ENCODE measurements at places on chromosomes 11 and 22.

DNA sequence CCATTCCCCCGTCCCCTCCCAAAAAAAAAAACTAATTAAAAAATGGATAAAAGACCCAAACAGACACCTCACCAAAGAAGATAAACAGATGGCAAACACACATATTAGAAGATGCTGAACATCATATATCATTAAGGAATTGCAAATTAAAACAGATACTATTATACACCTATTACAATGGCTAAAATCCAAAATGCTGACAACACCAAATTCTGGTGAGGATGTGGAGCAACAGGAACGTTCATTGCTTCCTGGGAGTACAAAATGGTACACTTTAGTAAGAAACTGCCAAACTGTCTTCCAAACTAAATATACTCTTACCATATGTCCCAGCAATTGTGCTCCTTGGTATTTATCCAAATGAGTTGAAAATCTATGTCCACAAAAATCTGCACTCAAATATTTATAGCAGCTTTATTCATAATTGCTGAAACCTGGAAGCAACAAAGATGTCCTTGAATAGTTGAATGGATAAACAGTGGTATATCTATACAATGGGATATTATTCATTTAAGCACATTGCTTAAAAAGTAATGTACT lies 19.9 kb downstream of the NAGA start:
- no peak for DNase-seq

DNA sequence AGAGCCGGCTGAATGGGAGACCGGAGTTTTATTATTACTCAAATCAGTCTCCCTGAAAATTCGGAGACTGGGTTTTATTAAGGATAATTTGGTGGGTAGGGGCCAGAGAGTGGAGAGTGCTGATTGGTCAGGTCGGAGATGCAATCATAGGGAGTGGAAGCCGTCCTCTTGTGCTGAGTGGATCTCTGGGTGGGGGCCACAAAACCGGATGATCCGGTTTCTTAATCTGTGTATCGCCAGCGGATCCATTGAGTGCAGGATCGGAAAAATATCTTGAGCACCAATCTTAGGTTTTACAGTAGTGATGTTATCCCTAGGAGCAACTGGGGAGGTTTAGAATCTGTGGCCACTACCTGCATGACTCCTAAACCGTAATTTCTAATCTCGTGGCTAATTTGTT lies 886 bp upstream of the NIPSNAP1 start:
- DNase-seq: no peak

GRCh38 chr11:11083441-11083840 lies 225.6 kb upstream of the ZBED5 start:
- DNase-seq: no peak

DNA sequence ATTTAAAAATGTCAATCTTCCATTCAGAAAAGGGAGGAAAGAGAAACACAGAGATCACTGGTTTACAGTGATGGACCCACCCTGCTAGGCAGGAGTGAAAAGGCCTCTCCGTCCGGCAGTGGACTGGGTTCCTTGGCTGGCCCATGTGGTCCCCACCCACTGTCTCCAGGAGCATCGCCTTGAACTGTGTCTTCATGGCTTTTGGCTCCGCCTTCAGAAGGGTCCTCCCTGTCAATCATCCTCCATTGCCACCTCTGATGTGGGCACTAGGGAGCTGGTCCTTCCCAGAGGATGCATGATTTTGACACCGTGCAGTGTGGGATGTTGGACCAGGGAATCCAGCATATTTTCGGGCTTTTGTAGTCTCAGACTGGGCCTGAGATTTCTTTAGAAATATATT lies 58.2 kb upstream of the B3GAT1 start:
- DNase-seq: no peak

DNA sequence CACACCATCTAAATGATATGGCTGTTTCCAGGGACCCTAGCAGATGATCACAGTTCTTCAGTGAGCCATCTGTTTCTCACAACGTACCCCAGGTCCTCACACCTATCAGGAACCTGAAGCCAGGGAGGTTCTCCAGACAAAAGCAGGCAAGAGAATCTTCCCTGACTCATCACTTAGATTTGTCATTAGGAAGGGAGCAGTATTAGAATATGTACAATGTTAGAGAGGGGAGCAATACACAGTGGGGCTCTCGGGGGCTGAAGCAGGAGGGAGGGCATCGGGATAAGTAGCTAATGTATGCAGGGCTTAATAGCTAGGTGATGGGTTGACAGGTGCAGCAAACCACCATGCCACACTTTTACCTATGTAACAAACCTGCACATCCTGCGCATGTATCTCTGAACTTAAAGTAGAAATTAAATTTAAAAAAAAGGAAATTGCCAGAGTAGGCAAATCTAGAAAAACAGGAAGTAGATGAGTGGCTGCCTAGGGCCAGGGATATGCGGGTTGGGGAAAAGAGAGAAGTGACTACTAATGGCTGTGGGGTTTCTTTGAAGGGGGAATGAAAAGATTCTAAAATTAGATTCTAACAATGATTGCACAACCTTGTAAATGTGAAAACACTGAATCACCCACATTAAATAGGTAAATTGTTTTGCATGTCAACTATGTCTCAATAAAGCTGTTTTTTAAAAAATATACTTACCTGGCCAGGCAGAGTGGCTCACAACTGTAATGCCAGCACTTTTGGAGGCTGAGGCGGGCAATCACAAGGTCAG lies 14.4 kb downstream of the C22orf42 start:
- no peak for DNase-seq

GRCh38 chr11:35992548-35992947 lies 48.7 kb downstream of the LDLRAD3 start:
- no peak for DNase-seq

DNA sequence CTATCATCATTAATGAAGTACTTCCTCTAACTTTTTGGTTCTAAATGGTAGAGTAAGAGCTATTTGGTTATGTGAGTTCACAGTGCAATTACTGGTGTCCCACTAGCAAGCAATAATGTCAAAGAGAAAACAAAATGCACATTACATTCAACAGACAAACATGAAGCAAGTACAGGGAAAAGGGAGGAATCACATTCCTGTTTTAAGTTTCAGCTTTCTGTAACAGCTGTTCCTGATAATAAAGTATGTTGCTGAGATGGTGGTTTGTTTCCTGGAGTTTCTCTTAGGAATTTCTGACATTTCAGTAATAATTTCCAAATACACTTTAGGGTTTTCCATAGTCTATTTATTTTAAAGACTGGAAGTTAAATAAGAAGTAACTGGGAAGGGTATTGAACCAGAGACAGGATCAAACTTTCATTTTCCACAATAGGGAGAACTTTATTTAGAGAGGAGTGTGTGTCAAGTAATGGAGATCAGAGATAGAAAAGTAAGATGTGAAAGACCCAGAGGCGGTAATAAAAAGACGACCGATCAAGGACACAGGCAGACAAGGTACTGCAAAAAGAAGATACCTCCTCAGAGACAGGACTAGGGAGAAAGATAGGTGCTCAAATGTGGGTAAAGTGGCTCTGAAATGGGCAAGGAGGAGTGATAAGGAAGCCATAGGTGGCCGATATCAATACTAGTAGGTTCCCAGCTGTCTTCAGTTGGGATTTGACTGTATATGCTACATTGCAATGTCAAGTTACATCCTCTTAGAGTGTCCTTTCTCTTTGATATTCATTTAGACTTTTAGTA lies 20.8 kb upstream of the CLNS1A start:
- no peak for DNase-seq

- DNase-seq: peak; percentile 65
Observed at GRCh38 chr22:23894710-23895598, 771 bp downstream of the MIF start.

DNA sequence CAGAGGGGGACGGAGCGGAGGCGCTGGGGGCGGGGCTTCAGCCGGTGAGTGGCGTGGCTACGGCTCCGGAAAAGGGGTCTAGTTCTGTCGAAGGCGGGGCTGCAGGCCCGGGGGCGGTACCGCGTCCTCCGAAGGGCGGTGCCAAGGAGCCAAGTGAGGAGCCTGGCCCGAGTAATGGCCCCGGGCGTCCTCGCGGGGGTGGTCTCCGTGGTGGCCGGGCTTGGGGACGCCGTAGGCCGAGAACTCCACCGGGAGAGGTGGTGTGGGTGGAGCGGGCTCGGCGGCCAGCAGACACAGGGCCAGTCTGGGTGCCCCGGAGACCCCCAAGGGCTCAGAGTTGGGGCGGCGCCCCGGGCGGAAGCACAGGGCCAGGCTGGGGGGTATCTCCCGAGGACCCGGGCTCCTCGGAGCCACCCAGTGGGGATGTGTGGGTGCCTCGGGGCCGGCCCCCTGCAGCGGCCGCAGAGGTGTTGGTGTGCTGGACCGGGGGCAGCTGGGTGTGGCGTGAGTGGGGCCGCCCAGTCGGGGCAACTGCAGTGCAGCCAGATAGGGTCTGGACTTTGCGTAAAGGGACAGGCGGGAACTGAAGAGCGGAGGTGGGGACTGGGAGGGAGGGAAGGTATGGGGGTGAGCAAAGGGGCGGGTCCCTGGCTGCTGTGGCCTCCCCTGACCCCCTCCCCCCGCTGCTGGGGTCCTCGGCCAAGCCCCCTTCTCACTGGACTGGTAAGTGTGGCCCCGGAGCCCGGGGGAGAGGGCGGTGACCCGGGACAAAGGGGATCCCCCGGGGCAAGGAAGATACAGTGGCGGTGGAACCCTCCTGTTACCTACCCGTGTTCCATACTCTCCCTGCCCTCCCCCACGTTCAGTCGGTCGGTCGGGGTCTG lies 838 bp downstream of the FKBP2 start:
- peak; percentile 100 for DNase-seq

- DNase-seq: peak; percentile 3
Observed at GRCh38 chr11:77069336-77069968, 2.7 kb downstream of the CAPN5 start.

GRCh38 chr11:13291800-13292199 lies 14.2 kb downstream of the BMAL1 start:
- DNase-seq: no peak

DNA sequence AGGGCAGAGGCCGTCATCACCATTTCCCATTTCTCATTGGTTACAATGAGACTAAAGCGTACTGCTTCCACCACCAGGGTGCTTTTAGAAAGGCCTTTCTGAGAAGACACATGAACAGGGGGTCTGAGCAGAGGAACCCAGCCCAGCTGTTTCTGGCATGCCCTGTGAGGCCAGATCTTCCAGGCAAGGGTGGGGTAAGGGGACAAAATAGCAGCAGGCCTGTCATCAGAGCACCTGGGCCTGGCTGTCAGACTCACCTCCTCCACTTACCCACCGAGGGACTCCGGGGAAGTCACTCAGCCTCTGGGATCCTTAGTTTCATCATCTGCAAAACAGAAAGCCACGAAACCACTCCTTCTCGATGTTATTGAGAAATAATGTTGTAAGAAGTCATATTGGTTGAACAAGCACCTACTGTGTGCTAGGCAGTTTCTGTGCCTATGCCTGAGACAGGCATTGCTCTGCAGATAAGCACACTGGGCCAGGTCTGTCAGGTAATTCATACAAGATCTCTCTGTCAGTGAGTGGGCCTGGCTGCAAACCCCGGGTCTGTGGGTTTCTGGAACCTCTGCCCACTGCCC lies 8.8 kb upstream of the WNT11 start:
- DNase-seq: peak; percentile 40

DNA sequence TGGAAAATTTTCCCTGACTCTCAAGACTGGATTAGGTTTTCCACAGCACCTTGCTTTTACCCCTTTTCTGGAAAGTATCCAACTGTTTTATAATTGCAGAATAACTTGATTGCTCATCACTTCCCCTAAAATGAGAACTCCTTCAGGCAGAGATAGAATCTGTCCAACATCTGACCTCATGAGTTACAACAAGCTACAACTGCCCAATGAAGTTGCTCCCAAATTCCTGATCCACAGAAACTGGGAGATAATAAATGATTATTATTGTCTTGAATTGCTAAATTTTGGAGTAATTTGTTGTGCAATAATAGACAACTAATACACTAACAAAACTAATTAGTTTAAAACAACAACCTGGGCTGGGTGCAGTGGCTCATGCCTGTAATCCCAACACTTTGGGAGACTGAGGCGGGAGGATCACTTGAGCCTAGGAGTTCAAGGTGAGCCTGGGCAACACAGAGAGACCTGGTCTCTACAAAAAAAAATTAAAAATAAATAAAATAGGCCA lies 10.0 kb upstream of the CCDC83 start:
- no peak for DNase-seq

GRCh38 chr11:73734993-73735392 lies 25.9 kb downstream of the RAB6A start:
- DNase-seq: no peak

DNA sequence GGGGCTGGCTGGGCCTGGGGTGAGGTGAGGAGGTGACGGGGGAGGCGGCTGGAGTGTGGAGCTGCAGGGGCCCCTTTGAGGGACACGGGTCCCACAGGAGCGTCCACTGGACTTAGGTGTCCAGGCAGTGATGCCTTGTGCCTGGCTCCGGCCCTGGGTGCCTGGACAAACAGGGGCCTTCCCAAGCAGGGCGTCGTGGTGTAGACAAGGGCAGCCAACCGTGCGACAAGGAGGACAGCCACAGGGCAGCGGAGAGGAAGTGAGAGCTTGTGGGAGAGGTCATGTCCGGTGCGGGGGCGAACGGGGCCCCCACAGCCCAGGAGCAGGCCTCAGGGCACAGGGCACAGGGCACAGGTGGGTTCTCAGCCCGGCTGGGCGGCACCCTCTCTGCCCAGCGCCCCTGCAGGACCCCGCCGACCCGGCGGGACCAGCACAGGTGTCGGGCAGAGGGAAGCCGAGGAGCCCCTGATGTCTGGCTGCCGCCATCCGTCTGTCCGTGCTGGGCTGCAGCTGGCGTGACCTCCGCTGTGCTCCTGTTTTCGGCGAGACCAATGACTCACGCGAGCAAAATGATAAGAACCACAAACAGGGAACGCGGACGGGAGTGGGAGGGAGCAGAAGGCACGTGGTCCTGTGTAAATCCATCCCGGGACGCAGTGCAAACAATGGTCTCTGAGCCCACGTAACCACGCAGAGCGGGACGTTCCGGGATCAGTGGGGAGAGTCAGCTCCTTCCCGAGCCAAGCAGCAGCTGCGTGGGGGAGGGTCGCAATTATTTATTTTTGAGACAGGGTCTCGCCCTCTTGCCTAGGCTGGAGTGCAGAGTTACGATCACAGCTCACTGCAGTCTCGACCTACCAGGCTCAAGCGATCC lies 49.1 kb upstream of the A4GALT start:
- DNase-seq: peak; percentile 79

- DNase-seq: no peak
Observed at GRCh38 chr11:97993562-97993961, 1027.2 kb upstream of the CNTN5 start.

DNA sequence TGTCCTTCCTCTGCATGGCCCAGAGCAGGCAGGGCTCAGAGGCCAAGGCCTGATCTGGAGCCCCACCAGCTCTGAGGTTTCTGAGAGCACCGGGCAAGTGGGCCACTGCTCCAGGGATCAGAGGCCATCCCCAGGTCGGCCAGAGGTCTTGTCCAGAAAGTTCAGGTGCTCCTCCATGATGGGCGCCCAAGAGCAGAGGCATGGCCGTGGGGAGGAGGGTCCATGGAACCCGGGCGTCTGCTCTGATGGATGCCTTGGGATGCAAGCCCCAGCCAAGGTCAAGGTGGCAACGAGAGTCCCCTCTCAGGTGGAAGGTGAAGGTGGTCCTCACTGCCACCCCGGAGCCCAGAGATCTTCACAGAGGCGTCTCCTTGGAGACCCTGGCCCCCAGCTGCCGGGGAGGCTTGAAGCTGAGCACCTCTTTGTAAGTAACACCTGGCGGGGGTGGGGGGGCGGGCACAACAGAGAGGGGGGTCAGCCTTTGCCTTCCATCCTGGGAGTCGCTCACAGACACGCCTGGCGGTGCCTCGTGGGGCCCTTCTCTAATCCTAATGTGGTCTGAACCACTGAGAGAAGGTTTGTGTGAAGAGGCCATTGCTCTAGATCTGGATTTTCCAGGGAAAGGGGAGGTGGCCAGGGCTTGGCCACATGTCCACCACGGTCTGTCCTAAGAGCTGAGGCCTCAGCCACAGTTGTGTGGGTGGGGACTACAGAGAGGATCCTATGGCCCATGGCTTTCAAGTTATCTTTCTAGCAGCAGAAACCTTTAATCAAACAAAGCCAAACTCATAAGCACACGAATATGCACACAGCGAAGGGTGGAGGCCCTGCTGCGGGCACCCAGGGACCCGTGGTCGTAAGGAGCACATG lies 2.2 kb upstream of the HDAC10 start:
- no peak for DNase-seq

All from heart left ventricle (tissue), 16 donors.